OCI-M1 (cell line): ENCODE measurements at places on chromosomes 2 and 18.

DNA sequence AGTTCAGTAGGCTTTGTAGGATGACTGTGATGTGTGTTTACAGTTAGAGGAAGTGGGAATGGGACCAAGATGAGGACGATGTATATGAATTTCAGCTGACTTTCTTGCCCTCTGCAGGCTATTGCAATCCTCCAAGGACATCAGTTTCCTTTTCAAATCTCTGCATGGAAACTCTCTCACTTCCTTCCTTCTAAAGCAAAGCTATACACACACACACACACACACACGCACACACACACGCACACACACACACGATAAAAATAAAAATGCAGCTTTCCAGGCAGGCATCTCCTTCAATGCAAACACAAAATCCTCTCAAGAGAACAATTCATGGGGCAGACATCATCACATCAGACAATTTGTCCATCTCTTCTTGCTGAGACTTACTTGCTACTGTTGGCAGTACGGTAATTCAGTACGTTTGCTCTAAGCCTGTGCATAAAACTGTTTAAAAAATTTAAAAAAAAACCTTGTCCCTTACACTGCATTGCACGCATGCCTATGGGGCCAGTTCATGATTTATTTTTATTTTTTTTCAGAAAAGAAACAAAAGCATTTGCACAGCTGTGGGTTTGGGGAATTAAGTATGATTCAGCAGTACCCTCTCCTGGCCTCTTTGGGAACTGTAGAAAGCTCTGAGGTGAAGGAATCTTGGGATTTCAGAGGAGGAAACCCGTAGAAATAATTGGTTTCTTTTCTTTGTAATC lies 27.1 kb upstream of the ICOS start:
- DNase-seq: peak; percentile 36

DNA sequence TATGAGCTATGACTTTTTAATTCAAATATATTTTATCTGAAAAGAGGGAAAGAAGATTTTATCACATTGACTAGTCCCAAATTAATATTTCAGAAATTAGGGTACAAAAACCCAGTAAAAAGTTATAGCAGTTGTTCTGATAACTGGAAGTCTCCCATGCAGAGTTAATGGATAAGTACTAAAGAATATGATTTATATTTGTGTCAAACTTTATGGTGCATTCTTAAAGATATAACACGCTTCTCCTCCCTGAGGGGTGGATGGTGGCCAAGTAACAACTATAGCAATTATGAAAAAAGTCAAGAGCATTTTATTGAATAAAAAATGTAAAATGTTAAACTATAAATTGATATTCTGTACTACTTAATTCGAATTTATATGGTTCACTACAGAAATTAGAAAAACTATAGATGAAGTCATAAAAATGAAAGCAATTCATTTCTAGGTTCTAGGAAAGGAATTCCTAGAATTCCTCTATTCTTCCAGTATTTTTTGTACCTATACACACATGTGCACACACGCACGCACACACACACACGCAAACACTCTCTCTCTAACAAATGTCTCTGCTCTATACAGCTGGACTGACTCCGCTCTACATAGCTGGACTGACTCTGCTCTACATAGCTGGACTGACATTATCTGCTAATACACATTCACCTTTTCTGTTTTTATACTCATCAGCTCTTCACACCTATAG lies 111.3 kb downstream of the PRELID3A start:
- no peak for DNase-seq

GRCh38 chr2:10760794-10761504 lies 39.5 kb downstream of the ATP6V1C2 start:
- DNase-seq: no peak

- DNase-seq: no peak
These were observed 155.3 kb upstream of the NABP1 start for GRCh38 chr2:191522478-191523120.

DNA sequence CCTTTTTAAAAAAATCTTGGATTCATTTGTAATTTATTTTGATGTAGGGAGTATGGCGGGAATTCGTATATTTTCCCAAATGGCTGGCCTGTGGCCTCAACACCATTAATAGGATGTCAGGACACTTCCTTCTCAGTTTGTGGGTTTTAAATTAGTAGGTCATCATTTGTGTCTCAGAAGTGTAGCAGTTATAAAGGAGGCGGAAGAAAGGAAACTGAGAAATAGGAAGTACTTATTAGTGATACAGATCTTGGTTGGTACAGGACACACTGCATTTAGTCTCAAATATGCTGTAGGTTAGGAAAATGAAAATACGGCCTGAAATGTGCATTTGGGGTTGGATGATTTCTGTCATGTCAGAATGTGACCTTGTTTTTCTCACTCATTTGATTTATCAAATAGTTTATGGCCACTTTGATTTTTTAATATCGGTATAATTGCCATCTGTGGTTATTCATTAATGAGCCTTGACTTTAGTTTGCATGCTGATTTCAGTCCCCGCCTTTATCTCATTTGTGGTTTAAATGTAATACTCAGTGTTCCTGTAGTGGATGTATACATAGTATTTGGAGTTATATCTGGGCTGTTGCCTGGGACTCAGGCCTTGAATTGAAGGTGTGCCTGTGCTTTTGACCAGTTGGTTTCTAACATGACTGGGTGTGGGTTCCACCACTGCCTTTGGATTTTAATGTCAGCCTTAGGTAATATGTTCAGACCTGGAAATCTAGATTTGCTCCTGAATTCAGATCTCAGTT lies 31.4 kb downstream of the ZCCHC2 start:
- DNase-seq: no peak

- peak; percentile 64 for DNase-seq
These were observed 680 bp downstream of the ATP5F1A start for GRCh38 chr18:46097431-46097800.

GRCh38 chr2:30184035-30184434 lies 37.2 kb downstream of the YPEL5 start:
- no peak for DNase-seq

- DNase-seq: no peak
These were observed 831.3 kb downstream of the CPS1 start for GRCh38 chr2:211387734-211388133.

DNA sequence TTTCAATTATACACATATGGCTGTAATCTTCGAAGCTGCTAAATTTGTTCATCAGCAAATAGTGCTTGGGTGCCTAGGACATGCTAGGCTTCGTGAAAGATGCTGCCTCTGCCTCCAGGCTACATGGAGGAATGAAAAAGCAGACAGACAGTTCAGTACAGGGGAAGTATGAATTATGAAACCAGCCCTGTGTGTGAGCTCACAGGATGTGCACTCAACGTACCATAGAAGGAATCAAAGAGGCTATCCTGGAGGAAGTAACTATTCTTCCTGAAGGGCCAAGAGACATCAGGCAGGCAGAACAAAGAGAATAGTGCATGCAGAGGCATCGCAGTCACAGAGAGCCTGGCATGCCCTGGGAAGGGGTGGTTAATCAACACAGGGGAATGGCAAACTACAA lies 61.4 kb downstream of the DYM start:
- no peak for DNase-seq

- no peak for DNase-seq
These were observed 639.8 kb downstream of the ARHGAP15 start for GRCh38 chr2:143768991-143769390.

- no peak for DNase-seq
These were observed 33.5 kb upstream of the DAPL1 start for GRCh38 chr2:158761621-158762020.

- DNase-seq: no peak
These were observed 20.5 kb downstream of the KIAA1328 start for GRCh38 chr18:36849288-36850006.

DNA sequence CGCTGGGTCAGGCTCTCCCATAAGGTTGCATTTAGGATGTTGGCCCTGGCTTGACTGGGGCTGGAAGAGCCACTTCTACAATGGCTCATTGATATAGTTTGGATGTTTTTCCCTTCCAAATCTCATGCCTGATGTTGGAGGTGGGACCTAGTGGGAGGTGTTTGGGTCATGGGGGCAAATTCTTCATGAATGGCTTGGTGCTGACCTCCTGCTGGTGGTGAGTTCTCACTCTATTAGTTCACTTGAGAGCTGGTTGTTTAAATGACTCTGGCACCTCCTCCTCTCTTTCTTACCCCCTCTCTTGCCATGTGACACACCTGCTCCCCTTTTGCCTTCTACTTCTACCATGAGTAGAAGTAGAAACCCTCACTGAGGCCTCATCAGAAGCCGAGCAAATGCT lies 20.5 kb downstream of the ACOXL start:
- no peak for DNase-seq

DNA sequence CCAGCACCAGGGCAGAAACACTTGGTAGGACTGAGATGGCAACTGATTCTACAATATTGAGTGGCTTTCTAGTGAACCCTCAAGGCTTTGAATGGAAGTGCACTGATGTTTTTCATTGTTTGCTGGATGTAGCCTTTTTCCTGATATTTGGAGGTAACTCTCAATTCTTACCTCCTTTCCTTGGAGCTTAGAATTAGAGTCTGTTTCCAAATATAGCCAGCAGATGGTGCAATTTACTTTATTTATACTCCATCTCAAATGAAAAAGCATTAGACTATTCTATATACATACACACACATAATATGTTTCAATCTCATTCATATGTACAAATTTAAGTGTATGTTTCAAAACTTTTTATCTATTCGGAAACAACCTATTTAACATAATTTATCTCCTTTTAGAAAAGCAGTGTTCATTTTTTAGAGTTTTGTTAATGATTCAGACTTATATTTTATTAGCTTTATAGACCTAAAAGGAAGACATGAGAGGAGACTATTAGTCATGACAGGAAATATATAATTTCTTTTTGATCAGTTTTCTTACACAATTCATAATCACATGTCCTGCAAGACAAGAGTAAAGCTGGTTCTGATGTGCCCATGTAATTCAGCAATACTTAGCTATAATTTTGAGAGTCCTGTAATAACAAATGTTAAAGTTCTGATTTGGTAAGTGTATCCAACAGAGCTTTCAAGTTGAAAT lies 124.8 kb downstream of the NUP35 start:
- DNase-seq: peak; percentile 73

GRCh38 chr2:162574615-162575452 lies 230.9 kb downstream of the GCA start:
- no peak for DNase-seq

DNA sequence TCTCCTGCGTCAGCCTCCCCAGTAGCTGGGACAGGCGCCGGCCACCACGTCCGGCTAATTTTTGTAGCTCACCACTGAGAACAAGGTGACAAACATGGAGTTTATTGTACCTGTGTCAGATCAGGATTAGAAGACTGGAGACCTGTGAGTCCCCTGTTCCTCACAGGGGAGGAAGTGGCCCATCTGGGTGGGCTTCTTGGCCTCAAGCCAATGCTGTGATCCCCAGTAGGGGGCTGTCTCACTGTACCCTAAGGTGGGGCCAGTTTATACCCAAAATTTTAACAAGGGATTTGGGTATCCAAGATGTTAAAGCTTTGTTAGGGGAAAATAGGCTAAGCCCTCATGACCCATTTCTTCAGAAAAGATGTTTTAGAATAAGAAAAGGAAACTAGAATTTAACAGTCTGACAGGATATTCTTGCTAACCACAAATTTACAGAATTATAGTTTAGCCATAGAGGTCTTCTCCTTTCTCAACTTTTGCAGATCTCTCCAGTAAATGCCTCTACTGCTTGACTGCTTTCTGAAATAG lies 16.3 kb downstream of the PCBP1 start:
- no peak for DNase-seq

- DNase-seq: no peak
These were observed 17.7 kb upstream of the AKAIN1 start for GRCh38 chr18:5214583-5215351.

DNA sequence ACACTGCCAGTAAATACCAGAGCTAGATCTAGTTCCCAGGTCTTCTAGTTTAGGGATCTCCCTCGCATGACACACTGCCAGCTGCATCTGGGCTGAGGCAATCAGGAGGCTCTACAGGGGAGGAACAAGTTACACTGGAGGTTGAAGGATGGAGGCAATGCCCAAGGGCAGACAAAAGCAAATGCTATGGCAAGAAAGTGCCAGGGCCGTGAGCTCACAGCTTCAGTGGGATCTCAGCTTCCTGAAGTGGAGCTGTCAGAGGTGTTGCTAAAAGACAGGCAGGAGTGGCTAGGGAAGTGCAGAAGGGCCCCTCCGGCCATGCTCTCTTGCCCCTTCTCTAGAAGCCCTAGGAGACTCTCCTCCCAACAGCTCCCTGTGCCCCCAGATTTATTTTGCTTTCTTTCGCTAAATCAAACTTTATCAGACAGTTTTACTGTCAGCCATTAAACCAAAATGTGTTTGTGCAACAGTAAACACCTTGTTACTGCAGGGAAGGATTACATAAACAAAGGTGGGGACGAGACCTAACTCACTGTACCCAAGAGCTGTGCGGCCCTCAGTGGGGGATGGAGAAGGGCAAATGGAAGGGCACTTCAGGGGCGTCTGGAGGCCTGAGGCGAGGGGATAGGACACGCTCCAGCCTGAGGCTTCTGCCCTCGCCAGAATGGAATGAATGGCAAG lies 39.4 kb upstream of the PKDCC start:
- no peak for DNase-seq

DNA sequence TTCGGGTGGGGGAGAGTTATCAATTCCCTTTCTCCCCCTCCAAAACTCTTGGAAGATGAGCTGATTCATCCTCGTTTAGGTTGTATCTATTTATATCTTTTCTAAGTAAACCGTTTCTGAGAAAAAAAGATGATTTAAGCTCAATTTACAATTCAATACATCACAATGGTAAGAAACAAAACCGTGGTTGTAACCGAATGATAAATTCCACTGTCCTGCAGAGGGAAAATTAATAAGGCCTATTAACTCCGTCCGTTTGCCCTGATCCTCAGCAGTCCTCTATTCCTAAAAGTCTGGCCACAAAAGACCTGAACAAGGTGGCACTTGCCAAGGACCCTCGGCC lies 286.2 kb downstream of the TCF4 start:
- DNase-seq: peak; percentile 18

DNA sequence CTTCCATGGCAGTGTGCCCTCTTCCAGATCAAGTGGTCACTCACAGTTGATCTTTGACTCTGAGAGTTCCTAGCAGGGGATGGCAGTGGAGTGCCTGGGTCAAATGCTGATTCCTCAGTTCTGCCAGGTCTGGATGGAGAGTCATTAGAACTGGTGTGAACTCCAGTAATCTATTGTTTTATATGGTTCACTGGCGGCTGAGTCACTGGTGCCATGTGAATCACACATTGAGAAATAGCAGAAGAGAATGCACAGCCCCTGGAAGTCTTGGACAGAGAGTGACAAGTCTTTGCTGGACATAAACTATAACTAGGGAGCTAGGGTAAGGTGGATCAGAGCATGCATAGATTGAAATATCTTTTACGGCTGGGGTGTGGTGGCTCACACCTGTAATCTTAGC lies 86.9 kb downstream of the EIF2AK3 start:
- no peak for DNase-seq

- DNase-seq: no peak
These were observed 318.8 kb downstream of the TSN start for GRCh38 chr2:122074201-122074600.
